Right lobe of liver (tissue), 6 donors: ENCODE measurements at places on chromosomes 6 and 20. TPM values are rescaled to one million over a fixed set of nuclear protein-coding genes. Genes with fewer than 3 reads are reported as not detected.

DNA sequence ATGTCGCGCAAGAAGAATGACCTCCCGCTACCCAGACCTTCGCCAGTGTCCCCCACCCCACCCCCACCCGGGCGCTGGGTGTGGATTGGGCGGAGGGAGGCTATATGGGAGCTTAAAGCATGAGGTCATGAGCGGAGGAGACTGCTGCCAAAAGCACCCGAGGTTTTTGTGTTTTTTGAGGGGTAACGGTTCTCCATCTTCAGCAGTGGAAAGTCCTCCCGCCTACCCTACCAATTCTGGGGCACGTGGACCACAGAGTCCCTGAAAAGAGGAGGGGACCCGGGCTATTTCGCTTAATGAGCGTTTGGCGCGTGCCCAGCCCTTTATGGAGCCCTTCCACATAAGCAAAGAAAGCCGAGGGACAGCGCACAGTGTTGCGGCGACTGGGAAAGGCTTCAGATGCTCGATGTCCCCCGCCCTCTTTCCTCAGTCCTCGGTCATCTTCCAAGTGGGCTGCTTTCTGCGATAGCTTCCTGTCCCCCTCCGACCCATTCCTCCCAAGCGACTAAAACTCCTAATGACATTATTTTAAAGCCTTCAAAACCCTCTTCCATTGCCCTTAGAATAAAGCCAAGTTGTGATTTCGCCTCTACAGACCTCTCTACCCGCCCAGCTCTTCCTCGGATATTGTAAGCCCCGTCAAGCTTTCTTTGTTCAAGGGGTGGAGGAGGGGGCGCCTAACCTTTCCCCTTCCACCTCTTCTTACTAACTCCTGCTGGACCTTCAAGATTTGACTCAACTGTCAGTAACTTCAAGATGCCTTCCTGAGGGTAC is 2.1 kb upstream of the TRERF1 start:
- DNase-seq: no peak

Gene TMEM200A
- total RNA-seq: not detected

GRCh38 chr20:41998539-41999341 is 380.6 kb upstream of the CHD6 start:
- DNase-seq: no peak

GRCh38 chr6:47096211-47096895 is 54.2 kb upstream of the ADGRF1 start:
- DNase-seq: no peak

Gene F13A1
- 2.1 TPM for total RNA-seq

Gene TMC2
- total RNA-seq: not detected

- DNase-seq: no peak
These were observed 224.9 kb downstream of the IBTK start for GRCh38 chr6:82022614-82023129.

Gene AVP
- not detected for total RNA-seq

- no peak for DNase-seq
These were observed 306.1 kb downstream of the ZNF217 start for GRCh38 chr20:53287357-53288042.

- DNase-seq: no peak
These were observed 6.0 kb upstream of the TRIM26 start for GRCh38 chr6:30219244-30219643.

Gene MAP1LC3A
- total RNA-seq: 14.4 TPM

GRCh38 chr6:24766680-24767462 is 7.9 kb upstream of the GMNN start:
- no peak for DNase-seq

Gene ZNF334
- total RNA-seq: 0.55 TPM

- DNase-seq: no peak
These were observed 244.2 kb downstream of the HIVEP2 start for GRCh38 chr6:142700671-142701312.

Gene MOG
- not detected for total RNA-seq

Gene PXDC1
- total RNA-seq: 250 TPM

DNA sequence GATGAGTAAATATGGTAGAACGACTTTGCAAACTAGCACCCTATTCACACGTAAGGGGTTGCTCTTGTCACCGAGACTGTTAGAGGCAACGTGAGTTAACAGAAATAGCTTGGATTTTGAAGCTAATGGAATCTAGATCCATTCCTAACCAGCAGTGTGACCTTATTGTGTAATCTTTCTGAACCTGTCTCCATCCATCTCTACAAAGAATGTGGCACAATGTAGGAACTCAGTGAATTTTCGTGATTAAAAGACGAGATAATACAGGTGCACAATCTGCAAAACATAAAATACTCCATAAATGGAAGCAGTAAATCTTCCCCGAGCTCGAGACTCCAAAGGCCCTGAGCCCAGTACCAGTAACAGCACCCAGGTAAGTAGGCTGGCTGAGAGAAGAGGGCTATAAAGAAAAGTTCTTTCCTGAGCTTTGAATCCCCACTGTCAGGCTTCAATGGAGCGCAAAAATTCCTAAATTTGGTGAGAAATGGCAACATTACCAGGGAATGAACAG is 801 bp upstream of the KIFC1 start:
- DNase-seq: no peak

Gene KIF6
- total RNA-seq: not detected

DNA sequence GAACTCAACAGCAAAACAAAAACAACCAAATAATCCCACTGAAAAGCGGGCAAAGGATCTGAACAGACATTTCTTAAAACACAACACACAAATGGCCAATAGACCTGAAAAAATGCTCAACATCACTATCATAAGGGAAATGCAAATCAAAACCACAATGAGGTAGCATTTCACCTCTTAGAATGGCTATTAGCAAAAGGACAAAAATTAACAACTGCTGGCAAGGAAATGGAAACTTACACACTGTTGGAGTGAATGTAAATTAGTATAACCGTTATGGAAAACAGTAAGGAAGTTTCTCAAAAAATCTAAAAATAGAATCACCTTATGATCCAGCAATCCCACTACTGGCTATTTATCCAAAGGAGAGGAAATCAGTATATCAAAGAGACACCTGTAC is 20.9 kb downstream of the FAM8A1 start:
- no peak for DNase-seq
